ENCODE measurements at places on chromosomes 2 and 18. TPM values are rescaled to one million over a fixed set of nuclear protein-coding genes. Genes with fewer than 3 reads are reported as not detected.

GRCh38 chr2:47178341-47178740, 23.2 kb upstream of the STPG4 start:
- no peak for DNase-seq
- peaks cover 23% of the 10 kb centered on the region for H3K36me3 ChIP-seq
- H3K27ac ChIP-seq: no peak overlapping the region

GRCh38 chr2:159213296-159213695, 73.2 kb downstream of the WDSUB1 start:
- no peaks in the 10 kb centered on the region for H3K36me3 ChIP-seq
- no peaks in the 10 kb centered on the region for H3K27me3 ChIP-seq
- DNase-seq: no peak

DNA sequence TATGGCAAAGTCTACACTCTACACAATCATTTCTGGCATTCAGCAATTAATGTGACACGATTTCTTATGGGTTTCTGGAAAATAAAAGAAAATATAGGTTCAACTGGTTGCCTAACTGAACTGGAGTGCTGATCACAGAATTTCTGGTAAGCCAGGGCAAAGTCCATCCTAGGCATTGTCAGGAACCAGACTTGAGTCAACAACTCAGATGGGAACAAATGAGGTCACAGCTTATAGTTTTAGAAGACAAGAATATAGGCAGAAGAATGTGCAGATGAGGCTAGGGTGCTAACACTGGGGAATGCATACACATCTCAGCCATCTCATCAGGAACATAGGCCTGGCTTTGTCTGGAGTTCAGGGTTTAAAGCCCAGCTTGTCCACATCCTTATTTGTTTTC, 317.2 kb upstream of the ID2 start:
- H3K36me3 ChIP-seq: no peaks in the 10 kb centered on the region
- no peak for DNase-seq
- H3K4me1 ChIP-seq: no peaks in the 10 kb centered on the region
- H3K4me3 ChIP-seq: no peak overlapping the region

GRCh38 chr2:164146441-164146840, 410.6 kb upstream of the FIGN start:
- H3K4me1 ChIP-seq: no peaks in the 10 kb centered on the region
- H3K27ac ChIP-seq: no peak overlapping the region
- no peaks in the 10 kb centered on the region for H3K27me3 ChIP-seq
- H3K36me3 ChIP-seq: no peaks in the 10 kb centered on the region

DNA sequence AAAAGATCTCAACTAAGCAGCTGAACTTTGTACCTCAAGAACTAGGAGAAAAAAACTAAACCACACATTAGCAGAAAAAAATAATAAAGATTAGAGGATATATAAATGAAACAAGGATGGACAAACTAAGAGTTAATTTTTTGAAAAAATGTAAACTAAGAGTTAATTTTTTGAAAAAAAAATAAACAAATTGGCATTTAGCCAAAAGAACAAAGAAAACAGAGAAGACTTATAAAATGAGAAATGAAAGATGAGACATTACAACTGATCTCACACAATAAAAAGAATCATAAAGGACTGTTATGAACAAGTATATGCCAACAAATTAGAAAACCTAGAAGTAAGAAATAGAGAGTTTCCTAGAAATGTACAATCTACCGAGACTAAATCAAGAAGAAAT, 859.2 kb upstream of the GYPC start:
- no peaks in the 10 kb centered on the region for H3K27me3 ChIP-seq
- H3K27ac ChIP-seq: no peak overlapping the region
- H3K4me3 ChIP-seq: no peak overlapping the region
- H3K4me1 ChIP-seq: no peaks in the 10 kb centered on the region
- no peak for DNase-seq

The GCKR gene
- not detected for total RNA-seq

The TMEM178A gene
- total RNA-seq: 0.25 TPM

The POTEF gene
- not detected for total RNA-seq

The EFEMP1 gene
- total RNA-seq: not detected

All from activated naive CD4-positive, alpha-beta T cell treated with anti-CD3 and anti-CD28 coated beads for 36 hours (primary cell).